Skeletal muscle tissue (tissue), 5 donors: ENCODE measurements at places on chromosomes 16 and 17. TPM values are rescaled to one million over a fixed set of nuclear protein-coding genes. Genes with fewer than 3 reads are reported as not detected.

Gene BCL6B
- total RNA-seq, result 13.0 TPM

Gene HIGD1B
- total RNA-seq, result 8.9 TPM

Gene LPO
- total RNA-seq, result not detected

Gene ABCC11
- not detected for total RNA-seq

Gene SYNRG
- 29.2 TPM for total RNA-seq

Gene MT4
- not detected for total RNA-seq

Gene RAB34
- total RNA-seq, result 44.9 TPM

Gene DNAH3
- 1.0 TPM for total RNA-seq

Gene ASGR1
- total RNA-seq, result 1.0 TPM

Gene KRTAP1-3
- total RNA-seq, result not detected

Gene SIRT7
- 3.7 TPM for total RNA-seq

Gene ANKRD40CL
- not detected for total RNA-seq

Gene FMNL1
- 3.1 TPM for total RNA-seq

Gene RTN4RL1
- 1.0 TPM for total RNA-seq

Gene ZP2
- total RNA-seq, result 0.52 TPM

Gene OR3A3
- not detected for total RNA-seq

Gene SLC25A11
- total RNA-seq, result 59.5 TPM

Gene VMO1
- 4.7 TPM for total RNA-seq
